ENCODE measurements at places on chromosomes 2 and 18.
A peak's percentile ranks its signal among the peaks of the same experiment; 100 is the strongest.

GRCh38 chr18:6537475-6537874 is 122.8 kb upstream of the L3MBTL4 start:
- no peak for DNase-seq

DNA sequence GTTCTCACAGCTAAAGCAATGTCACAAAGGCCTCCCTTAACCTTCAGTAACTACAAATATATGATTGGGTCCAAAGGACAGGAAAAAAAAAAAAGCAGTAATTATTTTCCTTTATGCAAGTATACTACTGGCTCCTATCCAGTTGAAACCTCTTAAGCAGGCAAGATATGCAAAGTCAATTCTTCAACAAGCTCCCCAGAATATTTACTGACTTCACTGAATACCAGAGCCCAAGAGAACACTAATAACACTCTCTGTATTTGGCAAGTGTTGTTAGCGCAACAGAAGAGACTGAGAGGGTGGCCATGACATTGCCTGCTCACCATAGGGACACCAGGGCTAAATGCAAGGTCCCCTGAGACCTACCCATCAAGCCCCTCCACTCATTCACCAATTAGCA is 74.5 kb downstream of the AP1S3 start:
- DNase-seq: no peak

DNA sequence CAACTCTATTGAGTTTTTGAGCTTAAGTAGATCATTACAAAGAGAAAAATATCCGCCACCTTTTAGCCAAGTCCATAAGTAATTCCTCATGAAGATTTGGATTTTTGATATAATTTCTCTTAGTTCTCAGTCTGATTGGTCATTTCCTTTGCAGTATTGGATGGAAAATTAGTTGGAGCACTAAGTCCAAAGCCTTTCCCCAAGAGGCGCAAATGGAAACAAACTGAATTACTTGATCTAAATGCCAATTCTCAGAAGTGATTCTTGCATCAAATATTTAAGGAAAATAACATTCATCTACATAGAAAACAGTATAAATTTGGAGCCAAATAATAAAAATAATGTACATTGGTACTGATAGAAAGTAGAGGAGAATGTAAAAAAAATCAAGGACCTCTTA is 115.6 kb downstream of the CACNB4 start:
- no peak for DNase-seq

- DNase-seq: no peak
Measured at GRCh38 chr2:68279691-68280090, 27.4 kb upstream of the PPP3R1 start.

DNA sequence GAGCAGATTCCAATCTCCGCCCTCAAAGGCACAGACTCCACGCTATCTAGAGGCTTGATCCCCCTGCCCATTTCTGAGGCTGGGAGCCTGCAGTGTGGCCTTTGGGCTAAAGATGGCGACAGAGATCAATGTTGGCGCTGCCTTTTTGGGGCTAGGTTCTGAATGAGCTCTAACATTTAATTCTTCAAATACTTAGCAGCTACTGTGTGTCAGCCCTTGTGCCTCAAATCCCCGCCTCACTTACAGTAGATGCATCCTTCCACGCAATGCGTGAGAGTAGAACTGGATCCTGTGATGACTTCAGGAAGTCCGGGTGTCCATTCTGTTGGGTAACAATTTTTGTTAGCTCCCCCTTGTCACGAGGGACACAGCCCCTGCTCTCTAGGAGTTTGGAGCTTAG is 12.4 kb downstream of the IL1F10 start:
- peak; percentile 65 for DNase-seq

DNA sequence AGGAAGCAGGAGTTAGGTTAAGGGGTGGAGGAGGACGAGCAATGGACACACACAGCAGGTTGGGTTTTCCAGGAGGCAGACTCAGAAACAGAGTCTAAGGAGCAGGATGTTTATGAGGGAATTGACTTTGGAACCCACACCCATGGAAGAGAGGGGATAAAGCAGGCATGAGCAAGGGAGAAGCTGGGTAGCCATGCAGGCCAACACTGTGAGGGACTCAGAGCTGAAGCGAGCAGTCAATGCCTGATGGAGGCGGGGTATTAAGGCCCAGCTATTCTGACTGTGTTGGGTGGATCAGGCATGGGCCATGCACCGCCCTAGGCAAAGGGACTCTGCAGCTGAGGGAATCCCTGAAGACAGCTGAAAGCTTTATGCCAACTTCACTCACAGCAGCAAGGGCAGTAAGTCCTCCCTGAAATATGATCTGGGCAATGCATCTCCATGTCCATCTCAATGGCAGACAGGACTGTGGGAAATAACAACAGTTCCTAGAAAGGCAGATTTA is 37.6 kb downstream of the TEX51 start:
- no peak for DNase-seq

GRCh38 chr18:1078301-1078700 is 173.6 kb downstream of the ADCYAP1 start:
- no peak for DNase-seq

DNA sequence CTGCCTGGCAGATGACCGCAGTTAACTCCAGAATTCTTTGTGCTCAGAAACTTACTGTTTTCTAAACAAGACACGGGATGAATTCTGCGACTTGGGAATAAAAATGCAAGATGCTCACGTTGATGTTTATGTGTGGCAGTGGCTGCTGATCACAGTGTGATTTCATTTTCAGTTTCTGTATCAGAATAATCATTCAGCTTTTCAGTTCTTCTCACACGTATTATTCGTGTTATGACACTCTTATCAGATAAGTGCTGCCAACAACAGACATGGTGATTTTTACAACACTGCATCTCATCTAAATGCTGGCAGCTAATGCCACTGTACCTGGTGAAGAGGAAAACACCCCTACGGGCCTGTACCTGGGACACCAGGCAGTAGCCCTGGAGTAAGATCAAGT is 272.9 kb upstream of the REV1 start:
- no peak for DNase-seq

GRCh38 chr2:198315791-198316630 is 511.6 kb downstream of the PLCL1 start:
- no peak for DNase-seq

- DNase-seq: peak; percentile 77
Measured at GRCh38 chr2:1140389-1141003, 189.8 kb downstream of the SNTG2 start.

DNA sequence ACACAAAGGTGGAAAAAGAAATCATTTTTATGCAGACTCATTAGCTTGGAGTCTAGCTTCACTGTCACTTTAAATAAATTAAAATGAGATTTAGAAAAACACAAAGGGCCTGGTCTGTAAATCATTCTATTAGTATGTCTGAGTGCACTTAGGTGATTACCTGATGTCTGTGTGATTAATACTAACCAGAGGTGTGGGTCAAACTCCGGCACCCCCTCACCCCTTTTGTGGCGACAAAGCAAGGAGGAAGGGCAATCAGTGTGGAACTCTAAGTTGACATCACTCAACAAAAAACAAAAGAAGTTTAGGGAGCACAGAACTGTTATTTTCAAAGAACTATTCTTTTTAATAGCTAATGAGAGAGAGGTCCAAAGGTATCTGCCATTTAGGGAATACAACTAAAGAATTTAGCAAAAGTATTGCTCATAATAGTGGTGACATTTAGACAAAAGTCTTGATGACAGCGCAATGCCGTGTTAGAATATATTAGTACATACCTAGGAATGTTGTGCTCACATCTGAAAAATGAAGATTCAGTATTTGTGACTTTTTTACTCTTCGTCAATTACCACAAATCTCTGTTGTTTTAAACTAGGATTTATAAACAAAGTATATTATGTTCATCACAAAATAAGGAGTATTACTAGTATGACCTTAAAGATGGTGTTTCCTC is 66.3 kb downstream of the ZEB2 start:
- no peak for DNase-seq

GRCh38 chr2:99694331-99694730 is 204.5 kb upstream of the REV1 start:
- DNase-seq: no peak

- DNase-seq: no peak
Measured at GRCh38 chr2:96530144-96530430, 6.5 kb upstream of the ARID5A start.
